HCEC 1CT (cell line): ENCODE measurements at places on chromosomes 2 and 18.

- no peak for DNase-seq
These were observed 564.3 kb downstream of the SLC4A3 start for GRCh38 chr2:220191737-220192136.

- DNase-seq, result no peak
These were observed 30.5 kb downstream of the PXDN start for GRCh38 chr2:1713839-1714236.

DNA sequence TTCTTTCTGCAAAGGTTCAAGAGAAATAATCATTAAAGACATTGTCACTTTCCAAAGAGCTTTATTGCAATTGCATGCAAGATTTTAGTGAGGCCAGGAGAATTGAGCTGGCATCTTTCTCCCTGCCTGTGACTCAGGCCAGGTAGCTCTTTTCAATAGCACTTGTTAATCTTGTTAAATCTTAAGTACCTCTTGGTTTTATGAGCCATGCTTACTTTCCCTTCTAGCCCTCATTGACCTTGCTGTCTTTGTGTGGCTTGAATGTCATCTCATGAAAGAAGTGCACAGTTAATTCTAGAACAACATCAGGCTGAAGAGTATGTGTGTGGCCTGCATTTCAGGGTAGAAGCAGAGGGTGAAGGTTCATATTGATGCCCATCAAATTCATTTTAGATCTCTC, 14.8 kb upstream of the LGALSL start:
- DNase-seq, result no peak

DNA sequence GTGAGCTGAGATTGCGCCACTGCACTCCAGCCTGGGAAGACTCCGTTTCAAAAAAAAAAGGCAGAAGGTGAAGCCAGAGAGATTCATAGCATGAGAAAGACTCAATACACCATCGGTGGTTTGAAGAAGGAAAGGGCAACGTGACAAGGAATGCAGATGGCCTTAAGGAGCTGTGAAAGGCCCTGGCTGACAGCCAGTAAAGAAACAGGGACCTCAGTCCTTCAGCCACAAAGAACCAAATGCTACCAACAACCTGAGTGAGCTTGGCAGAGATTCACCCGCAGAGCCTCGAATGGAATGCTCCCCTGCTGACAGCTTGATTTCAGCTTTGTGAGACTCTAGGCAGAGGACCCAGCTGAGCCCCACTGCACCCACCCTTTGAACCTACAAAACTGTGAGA, 154.9 kb upstream of the NDUFV2 start:
- DNase-seq, result no peak

DNA sequence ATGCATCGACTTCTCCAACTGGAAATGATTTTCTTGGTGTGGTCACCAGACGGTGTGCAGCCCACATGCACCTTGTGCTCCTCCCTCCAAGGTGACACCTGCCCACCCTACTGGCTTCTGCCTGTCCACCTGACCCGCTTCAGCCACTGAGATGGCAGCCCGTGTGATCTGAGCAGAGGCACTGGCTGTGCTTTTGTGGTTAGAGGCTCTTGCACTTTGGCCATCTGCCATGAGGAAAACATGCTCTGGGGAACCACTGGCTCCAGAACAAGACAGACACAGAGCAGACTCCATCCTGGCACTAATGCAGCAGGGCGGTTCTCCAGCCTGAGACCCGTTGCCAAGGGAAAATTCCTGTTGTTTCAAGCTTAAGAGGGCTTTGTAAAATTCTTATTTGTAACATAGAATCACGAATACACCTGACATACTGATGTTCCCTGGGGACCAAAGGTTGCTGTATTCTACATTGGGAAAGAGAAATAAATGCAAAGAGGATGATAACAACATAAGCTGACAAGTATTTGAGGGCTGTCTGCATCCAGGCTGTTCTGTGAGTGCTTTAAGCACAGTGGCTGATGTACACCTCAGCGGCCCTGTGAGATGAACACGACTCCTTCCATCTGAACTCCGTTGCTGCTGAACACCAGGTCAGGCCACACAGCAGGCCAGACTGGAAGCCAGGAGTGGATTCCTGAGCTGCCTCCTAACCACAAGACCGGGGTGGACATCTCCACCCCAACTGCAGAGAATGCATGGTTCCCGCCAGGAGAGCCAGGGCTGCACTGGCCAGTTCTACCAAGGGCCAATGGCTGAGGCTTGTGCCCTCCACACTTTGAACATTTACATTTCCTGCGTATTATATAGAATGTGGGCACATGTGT, 820.4 kb downstream of the GALR1 start:
- DNase-seq, result no peak

DNA sequence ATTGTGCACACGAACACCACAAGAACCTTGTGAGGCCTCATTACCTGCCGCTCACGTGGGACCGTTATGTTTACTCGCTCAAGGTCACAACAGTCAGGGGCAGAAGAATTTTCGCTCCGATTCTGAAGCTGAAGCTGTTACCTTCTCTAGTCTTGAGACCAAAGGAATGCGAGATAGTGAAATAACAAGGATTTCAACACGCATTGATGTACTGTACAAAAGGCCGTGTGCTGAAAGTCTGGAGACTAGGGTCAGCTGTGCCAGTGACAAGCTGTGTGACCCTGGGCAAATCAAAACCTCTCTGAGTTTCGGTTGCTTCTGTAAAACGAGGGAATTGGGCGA, 583 bp downstream of the NEMP2 start:
- DNase-seq, result no peak

GRCh38 chr2:155379494-155379893, 681.0 kb downstream of the KCNJ3 start:
- DNase-seq, result no peak

DNA sequence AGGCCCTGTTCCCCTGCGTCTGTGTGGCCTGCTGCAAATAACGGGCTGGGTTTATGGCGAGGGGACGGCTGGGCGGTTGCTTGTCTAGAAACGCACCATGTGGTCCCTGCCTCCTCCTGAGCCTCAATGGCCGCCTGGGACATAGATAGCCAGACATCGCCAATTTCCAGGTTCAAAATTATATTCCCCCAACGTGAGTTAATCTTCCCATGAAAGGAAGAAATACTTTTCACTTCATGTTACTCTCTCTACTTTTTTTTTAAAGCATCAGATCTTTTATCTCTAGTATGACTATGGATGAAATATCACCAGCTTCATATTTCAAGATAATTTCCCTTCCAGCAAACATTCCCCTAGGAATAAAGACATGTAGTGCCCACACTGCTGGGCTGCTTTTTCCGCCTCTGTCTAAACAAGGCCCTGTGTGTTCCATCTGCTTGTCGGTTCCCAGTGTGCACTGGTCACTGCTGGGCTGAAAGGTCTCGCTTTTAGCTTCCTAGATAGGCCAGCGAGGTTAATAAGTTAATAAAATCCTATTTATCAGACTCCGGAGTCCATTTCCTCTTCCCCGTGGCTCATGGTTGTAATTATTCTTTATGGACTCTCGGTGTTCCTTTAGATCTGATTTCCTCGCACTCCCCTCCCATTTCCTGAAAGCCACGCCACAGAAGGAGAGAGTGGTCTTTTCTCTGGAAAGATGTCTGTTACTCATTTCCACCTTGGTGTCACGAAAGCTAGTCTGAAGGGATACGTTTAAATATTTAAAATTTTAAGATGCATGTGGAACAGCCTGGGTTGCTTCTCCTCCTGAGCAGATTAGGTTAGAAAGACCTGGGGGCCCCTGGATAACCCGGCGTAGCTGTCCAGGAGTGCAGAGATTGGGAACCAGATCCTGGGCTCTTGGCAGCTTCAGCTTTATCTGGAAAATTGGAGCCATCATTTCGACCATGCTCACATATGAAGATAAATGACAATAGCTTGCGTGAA, 196.6 kb upstream of the COPS8 start:
- no peak for DNase-seq

GRCh38 chr2:224837558-224837957, 121.4 kb upstream of the CCDC195 start:
- DNase-seq, result peak; percentile 96

- DNase-seq, result no peak
These were observed 73.5 kb upstream of the ZNF397 start for GRCh38 chr18:35167332-35167731.

- DNase-seq, result no peak
These were observed 88.0 kb downstream of the TEX51 start for GRCh38 chr2:126986631-126987187.

DNA sequence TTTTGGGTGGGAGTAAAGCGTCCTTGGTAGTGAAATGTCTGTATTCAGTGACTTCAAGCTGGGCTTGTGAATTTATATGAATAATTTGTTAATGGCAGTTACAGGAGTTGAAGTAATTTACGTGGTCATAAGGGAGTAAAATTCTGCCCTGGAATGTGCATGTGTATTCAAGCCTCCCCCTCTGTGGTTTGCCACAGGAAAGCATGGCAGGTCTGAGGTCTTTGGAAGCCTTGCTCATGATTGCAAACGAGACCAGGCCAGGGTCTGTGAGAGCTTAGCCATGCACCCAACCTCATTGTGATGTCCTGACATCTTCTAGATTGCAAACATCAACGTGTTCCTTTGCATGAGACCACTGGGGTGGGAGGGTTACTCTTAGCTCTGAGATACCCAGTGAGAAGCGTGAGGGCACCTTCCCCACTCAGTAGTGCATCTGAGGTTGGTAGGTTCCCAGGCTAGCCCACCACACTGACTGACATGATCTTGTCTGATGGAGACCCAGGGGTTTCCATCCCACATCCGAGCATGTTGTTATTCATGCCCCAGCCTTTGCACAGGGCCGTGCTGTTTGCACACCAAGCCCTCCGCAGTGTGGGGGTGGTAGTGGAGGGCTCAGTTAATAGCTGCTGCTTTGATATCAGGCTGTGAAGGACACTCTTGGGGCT, 216.5 kb downstream of the KLHL29 start:
- no peak for DNase-seq

GRCh38 chr18:38961880-38962279, 1396.3 kb upstream of the CELF4 start:
- no peak for DNase-seq

DNA sequence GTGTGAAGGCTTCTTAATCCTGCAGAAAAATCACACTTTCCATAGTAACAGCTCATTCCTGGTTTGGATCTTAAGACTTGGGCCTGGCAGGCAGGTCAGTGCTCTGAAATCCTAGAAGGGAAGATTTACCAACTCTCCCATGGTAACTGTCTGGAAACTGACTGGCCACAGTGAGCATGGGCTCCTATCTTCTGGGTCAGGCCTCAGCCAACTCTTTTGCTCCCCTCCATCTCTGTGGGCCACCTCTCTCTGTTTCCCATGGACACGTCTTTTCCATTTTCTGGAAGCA, 86.7 kb downstream of the ACAA2 start:
- DNase-seq, result no peak

DNA sequence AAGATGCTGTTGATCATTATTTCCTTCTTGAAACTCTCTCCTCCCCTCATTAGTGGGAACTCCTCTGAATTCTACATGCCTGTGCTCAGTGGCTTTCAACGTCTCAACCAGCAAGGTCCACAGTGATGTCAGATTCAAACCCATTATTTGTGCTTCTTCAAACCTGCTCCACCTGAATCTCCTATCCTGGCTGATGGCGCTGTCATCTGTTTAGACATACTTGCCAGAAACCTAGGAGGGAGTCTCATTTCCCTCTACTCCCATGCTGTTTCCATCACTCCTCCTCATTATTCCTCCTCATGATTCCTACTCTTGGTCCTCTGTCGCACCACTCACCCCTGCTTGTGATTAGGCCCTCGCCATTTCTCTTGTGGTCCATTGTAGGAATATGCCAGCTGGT, 2.9 kb upstream of the LPIN2 start:
- no peak for DNase-seq

GRCh38 chr2:2738684-2739083, 407.6 kb upstream of the MYT1L start:
- no peak for DNase-seq

GRCh38 chr2:127392828-127393578, 5.2 kb upstream of the MAP3K2 start:
- no peak for DNase-seq
